ENCODE measurements at places on chromosomes 5 and 9.

DNA sequence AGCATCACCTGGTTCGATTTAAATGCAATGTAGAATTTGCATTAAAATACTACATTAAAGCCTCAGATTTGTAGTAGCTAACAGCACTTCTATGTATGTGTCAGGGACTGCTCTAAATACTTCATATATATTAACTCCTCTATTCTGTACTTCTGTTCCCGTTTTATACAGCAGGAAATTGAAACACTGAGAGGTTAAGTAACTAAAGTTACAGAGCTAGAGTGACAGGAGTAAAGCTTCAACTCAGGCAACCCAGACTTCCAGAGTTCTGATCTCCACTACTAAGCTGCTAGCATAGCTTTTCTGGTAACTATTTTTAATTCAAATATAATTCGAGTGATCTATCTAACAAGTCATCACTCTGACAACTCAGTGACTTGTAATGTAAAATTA, 619 bp upstream of the APC start:
- no peak for DNase-seq

DNA sequence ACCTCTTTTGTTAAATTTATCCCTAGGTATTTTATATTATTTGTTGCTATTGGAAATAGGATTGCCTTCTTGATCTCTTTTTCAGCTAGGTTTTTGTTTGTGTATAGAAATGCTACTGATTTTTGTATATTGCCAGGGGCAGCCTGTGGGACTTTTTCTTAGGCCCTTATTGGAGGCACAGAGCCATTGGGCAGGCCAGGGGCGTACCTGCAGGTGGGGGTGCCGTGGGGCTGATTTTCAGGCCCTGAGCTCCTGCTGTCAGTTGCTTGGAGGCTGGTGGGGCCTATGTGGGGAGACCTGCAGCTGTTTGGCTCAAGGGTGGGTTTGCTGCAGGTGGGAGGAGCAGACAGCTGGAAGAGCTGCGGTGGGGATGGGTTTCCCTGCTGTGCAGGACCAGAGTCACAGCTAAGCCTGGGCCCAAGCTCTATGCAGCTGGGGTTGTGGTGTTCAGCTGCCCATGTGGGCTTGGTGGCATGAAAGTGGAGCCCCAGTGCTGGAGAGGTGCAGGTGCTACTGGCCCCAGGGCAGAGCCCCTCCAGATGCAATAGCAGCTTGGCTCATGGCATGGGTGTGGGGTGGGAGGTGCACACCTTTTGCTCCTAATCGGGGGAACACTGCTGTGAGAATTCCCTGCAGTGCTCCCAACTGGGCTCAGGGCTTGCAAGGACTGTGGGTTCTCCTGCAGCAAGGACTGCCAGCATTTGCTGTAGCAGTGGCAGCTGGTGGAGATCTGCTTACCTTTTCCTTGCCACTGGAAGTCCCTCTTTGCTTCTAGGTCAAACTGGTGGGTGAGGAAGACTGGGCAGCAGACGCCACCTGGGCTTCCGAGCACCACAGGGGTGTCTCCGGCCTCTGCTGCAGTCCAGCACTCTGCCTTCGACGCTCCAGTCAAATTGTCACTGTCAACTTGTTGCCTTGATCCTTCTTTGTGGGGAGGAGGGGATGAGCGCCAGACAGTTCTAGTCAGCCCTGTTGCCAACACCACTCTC, 7.6 kb upstream of the CLPTM1L start:
- DNase-seq, result no peak

DNA sequence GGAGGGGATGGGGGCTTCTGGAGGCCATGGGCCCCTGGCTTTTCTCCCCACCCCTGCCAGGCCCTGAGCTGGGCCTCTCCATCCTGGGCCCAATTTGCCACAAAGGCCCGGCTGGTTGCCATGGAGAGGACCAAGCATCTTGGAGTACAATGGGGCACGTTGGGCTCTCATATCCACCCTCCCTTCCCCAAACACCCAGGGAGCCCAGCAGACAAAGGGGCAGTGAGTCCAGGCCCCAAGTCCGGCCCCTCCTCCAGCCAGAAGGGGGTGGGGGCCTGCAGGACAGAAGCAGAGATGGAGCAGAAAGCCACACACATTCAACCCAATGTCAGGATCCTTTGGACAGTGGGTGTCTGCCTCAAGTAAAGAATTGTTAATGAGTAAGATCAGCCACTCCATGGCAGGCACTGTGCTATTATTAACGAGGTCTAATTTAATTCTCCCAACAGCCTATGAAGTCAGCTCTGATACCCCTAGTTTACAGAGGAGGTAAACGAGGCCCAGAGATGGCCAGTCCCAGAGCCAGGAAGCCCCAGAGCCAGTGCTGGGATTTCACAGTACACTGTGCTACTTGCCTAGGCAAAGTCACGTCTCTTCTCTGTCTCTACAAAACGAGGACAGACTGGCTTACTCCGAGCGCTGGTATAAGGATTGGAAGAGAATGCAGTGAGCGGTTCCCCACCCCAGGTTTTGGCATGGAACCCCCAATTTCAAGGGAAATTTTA, 2.3 kb downstream of the CRB2 start:
- DNase-seq, result no peak

- DNase-seq, result no peak
Observed at GRCh38 chr5:33734537-33734936, 157.3 kb downstream of the ADAMTS12 start.

DNA sequence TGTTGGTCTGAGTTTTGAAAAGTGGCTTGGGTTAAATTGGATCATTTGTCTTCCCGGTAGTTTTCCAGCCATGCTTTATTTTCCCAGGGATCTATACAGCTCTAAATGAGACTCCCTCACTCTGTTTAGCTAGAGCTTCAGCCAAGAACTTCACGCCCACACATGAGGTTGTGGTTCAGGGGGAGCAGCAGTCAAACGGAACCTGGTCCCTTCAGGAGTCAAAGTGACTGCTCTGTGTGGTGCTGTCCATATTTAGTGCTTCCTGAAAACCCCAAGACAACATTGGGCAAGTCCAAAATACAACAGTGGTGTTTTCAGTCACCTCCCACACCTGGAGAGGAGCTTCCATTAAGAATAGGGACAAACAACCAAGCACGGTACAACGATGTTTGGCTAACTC, 90.5 kb downstream of the ANKH start:
- DNase-seq, result no peak
